Hematopoietic multipotent progenitor cell treated with erythropoietin and hydrocortisone succinate and interleukin-3 and kit ligand, for 17 days (in vitro differentiated cells): ENCODE measurements at places on chromosomes 13 and 19.

DNA sequence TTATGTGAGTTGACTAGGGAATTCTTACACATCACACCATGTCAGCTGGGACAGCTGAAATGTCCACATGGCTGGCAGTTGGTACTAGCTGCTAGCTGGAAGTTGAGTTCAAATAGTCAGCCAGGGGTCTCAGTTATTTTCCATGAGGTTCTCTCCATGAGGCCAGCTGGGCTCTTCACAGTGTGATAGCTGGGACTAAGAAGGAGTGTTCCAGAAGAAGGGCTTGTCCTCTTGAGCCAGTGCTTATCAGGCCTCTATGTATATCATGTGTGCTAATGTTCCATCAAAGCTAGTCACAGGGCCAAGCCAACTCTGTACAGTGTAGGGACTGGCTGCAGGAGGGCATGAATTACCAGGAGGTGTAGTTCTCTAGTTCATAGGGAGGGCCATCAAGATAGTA, 11.8 kb downstream of the USPL1 start:
- no peak for DNase-seq

DNA sequence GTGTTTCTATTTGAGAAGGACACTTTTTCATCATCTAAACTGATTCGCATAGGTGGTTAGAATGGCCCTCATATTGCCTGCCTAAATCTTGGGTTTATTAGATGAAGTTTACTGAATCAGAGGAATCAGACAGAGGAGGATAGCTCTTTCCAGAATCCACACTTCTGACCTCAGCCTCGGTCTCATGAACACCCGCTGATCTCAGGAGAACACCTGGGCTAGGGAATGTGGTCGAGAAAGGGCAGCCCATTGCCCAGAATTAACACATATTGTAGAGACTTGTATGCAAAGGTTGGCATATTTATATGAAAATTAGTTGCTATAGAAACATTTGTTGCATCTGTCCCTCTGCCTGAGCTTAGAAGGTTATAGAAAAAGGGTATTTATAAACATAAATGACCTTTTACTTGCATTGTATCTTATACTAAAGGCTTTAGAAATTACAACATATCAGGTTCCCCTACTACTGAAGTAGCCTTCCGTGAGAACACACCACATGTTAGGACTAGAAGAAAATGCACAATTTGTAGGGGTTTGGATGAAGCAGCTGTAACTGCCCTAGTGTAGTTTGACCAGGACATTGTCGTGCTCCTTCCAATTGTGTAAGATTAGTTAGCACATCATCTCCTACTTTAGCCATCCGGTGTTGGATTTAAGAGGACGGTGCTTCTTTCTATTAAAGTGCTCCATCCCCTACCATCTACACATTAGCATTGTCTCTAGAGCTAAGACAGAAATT, 103.8 kb downstream of the TNFRSF19 start:
- DNase-seq, result no peak

GRCh38 chr13:87122551-87122950, 548.6 kb upstream of the SLITRK5 start:
- DNase-seq, result no peak

- no peak for DNase-seq
These were observed 41.2 kb upstream of the TRPC4 start for GRCh38 chr13:37910790-37911189.

- DNase-seq, result no peak
These were observed 64.4 kb downstream of the WASF3 start for GRCh38 chr13:26621731-26622401.

DNA sequence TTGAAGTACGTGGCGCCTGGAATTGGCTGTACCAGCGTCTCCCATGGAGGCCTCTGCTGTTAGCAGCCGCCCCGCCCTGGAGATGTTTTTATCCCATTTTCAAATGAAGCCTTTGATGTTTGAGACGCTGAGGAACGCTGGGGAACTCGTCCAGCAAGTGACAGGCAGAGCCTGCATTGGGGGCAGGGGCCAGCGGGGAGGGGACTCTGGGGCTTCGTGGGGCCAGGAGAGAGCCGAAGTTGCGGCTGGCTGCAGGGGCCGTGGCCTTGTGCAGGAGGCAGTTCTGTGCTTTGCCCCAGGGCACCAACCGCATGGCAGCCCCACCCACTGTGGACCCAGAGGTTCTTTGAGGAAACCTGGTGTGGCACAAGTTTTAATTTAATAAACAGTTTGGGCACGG, 13.5 kb downstream of the SPPL2B start:
- DNase-seq, result no peak

- DNase-seq, result no peak
These were observed 16.3 kb upstream of the PARP4 start for GRCh38 chr13:24528816-24529398.

- no peak for DNase-seq
These were observed 53.3 kb downstream of the RYR1 start for GRCh38 chr19:38486731-38487336.

DNA sequence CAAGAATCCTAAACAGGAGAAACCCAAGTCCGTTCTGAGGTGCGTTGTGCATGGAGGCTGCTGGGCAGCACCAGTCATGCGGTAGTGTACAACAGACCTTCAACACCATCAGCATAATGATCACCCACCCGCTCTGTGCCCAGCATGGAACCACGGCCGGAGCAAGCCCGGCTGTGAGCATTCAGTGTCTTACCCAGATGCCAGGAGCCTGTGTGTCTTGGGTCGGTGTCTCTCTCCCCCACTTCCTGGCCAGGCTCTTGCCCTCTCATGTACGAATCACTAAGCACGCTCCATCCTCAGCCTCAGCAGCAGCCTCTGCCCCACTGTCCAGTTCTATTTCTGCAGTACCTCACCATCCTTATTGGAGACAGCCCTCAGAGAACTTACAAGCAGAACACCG, 231.6 kb upstream of the IRS2 start:
- no peak for DNase-seq

GRCh38 chr13:99439850-99440604, 61.2 kb upstream of the TM9SF2 start:
- DNase-seq, result no peak

- DNase-seq, result no peak
These were observed 29.6 kb downstream of the EXOC3L2 start for GRCh38 chr19:45215391-45216191.

DNA sequence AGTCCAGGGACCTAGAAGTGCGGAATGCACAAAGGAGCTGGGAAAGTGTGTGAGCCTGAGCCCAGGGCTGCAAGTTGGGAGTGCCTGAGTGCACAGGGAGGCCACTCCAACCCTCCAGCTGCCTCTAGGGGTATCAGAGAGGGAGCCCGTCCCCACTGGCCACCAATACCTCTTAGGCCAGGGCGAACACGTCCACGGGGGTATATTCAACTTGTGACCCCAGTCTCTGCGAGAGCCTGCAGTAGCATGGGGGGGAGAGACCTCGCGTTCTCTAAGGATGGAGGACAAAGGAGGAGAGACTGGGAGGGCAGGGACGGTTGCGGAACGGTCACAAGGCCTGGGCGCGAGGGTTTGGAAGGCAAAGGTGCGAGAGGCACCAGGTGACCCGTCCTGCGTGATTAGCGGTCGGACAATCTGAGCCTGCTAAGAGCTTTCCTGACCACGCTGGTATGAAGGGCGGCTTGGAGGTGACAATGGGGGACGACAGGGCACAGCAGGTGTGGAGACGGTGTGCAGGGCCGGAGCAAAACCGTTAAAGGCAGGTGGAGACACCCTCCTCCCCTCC, 676 bp downstream of the CD320 start:
- DNase-seq, result no peak

- no peak for DNase-seq
These were observed 26.0 kb downstream of the VSTM2B start for GRCh38 chr19:29551774-29552173.

DNA sequence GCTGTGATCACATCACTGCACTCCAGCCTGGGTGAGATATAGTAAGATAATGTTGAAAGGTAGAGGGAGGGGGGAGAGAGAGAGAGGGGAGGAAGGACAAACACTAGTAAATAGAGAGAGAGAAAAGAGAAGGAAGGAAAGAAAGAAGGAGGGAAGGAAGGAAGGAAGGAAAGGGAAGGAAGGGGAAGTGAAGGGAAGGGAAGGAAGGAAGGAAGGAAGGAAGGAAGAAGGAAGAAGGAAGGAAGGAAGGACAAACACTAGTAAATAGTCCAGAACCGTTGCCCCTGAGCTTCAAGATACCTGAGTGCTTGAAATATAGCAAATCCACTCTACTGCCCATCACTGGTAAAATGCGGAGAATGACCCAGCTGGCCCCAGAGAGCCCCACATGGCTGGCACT, 156.5 kb upstream of the ZNF507 start:
- DNase-seq, result no peak

- no peak for DNase-seq
These were observed 780 bp downstream of the CD177 start for GRCh38 chr19:43354305-43354627.

- DNase-seq, result no peak
These were observed 20.5 kb downstream of the ZNF114 start for GRCh38 chr19:48290401-48290770.

GRCh38 chr13:93430381-93430780, 203.8 kb downstream of the GPC6 start:
- no peak for DNase-seq
